Activated CD8-positive, alpha-beta memory T cell treated with anti-CD3 and anti-CD28 coated beads, Interleukin-2, amount 10 ng/mL, durations not matched to agents 7 days and 5 days (primary cell): ENCODE measurements at places on chromosomes 3 and 15.

DNA sequence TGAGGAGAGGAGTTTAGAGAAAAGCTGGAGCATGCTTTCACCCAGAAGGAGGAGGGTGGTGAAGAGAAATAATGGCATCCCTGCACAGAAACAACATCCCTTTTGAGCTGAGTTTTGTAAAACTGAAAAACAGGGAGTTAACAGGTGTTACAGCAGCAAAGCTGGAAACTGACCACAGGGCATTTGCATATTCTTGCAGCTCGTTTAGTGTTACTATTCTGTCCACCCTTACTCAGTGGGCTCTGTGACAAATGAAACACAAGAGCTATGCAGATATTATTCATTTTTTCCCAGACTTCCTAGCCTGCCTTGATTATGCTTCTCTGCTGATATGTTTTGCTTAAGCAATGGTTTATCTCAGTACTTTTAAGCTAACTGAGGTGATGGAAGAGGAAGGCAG is 272.0 kb downstream of the NEK10 start:
- no peaks in the 10 kb centered on the region for H3K36me3 ChIP-seq
- H3K4me1 ChIP-seq: no peaks in the 10 kb centered on the region
- no peak for DNase-seq
- no peaks in the 10 kb centered on the region for H3K27me3 ChIP-seq

DNA sequence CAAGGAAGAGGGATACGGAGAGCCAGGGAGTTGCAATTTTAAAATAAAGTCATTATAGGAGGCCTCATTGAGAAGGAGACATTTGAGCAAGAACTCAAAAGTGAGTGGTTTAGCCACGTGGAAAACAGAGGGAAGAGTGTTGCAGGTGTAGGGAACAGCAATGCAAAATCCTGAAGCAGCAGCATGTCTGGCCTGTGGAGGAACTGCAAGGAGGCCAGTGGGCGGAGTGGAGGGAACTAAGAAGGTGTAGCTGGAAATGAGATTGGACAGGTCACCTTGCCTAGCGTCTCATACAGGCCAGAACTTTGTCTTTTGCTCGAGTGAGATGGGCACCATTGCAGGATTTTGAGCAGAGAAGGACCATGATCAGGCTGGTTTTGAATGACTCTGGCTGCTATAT is 34.9 kb downstream of the SAXO2 start:
- no peak overlapping the region for H3K4me3 ChIP-seq
- DNase-seq: no peak
- H3K27ac ChIP-seq: no peak overlapping the region
- peaks cover 20% of the 10 kb centered on the region for H3K4me1 ChIP-seq
- H3K36me3 ChIP-seq: no peaks in the 10 kb centered on the region

DNA sequence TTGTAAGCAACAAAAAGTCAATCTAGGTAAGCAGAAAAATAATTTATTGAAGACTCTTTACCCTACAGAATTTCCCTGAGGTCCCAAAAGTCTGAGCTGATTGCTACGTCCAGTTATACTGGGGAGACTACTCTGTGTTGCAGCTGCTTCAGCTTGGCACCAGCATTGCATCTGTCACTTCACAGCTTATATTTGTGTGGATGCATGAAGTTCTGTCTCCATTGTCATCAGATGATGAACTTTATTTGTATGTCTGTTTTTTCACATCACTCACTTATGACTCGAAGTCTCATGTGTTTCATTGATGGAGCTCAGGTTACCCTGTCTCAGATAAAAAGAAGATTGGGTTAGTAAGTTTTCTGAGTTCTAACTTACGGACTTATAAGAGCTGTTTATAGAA is 75.3 kb upstream of the LRRFIP2 start:
- no peak overlapping the region for H3K27ac ChIP-seq
- DNase-seq: no peak
- H3K27me3 ChIP-seq: no peaks in the 10 kb centered on the region
- H3K36me3 ChIP-seq: peaks cover 16% of the 10 kb centered on the region
- H3K4me3 ChIP-seq: no peak overlapping the region

GRCh38 chr3:148186881-148187280 is 510.8 kb upstream of the AGTR1 start:
- no peak overlapping the region for H3K27ac ChIP-seq
- DNase-seq: no peak
- no peak overlapping the region for H3K4me3 ChIP-seq
- H3K27me3 ChIP-seq: no peaks in the 10 kb centered on the region
- no peaks in the 10 kb centered on the region for H3K4me1 ChIP-seq
